Stimulated activated CD8-positive, alpha-beta memory T cell treated with anti-CD3 and anti-CD28 coated beads, Interleukin-4, amount 100 ng/mL, for 4 hours (primary cell): ENCODE measurements at places on chromosomes 4 and X.

DNA sequence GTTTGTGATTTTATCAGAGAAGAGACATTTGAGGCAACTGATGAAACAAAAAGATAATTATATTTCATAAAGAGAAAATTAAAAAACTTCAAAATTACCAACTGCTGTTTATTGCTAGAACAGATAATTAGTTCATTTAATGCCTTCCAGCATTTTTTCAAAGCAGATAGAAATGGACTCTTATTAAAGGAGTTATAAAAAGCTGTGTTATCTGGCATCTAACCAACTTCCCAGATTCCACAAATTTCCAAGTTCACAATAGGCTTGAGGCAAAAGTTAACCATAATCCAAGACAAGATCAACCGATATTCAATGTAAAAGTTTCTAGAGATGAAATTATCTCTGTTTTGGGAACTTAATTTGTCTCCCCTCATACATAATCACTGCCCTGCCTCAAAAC, 152.4 kb downstream of the TSPAN5 start:
- DNase-seq, result no peak

DNA sequence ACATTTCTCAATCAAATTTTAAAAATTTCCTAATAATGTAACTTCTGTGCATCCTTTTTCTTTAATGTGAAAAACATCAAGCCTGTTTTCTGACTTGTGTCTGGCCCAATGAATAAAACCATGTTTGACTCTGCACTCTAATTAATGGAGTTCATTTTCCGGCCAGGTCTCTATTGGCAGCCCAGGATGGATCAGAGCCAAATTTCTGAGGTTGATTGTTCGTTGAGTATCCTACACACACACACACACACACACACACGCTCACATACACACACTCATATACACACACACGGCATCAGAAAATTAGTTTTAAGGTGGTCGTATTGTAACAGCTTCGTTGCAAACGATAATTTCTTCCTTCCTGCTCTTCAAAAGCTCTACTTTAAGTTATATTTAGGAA, 28.9 kb upstream of the TLL1 start:
- no peak for DNase-seq

DNA sequence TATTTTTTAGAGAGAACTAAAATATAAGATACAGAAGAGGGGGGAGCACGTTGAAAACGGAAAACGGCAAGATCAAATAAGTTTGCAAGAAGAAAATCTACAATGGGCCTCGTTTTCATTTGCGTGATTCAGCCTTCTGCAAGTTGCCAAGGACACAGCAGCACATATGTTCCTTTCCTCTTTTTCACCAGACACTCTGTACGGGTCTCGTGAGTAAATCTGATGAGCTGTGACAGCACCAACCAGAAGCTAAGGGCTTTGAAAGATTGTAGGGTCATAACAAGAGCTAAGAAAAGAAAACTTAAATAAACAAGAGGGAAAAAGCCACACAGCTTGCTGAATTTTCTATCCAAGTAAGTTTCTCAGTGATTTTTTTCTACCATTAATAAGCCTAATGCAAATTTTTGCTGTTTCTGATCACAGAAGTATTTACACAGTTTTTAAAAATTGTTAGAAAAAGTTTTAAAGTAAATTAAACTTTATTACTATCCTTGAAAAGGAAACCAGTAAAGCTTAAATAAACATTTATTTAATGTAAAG, 63.4 kb downstream of the SCML2 start:
- DNase-seq, result no peak

- DNase-seq, result no peak
Measured at GRCh38 chr4:46491455-46491854, 101.5 kb upstream of the GABRA2 start.

- no peak for DNase-seq
Measured at GRCh38 chr4:185573651-185574199, 38.4 kb upstream of the PDLIM3 start.

DNA sequence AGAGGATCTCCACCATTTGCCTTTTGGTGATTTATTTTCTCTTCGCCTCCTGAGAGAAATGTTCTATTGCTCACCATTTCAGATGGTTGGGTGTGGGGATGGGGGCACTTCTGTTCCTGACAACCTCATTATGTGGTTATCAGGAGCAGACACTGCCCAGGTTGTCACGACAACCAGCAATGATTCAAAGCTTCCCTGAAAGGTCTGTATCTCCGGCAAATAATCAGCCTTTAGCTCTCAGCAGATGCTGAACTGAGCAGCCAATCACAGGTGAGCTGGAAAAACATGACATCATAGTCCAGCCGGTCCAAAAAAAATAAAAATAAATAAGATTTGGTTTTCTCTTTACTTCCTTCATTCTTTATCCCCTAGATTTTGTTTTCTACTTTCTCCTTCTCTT, 5.5 kb upstream of the PAK3 start:
- DNase-seq, result no peak

DNA sequence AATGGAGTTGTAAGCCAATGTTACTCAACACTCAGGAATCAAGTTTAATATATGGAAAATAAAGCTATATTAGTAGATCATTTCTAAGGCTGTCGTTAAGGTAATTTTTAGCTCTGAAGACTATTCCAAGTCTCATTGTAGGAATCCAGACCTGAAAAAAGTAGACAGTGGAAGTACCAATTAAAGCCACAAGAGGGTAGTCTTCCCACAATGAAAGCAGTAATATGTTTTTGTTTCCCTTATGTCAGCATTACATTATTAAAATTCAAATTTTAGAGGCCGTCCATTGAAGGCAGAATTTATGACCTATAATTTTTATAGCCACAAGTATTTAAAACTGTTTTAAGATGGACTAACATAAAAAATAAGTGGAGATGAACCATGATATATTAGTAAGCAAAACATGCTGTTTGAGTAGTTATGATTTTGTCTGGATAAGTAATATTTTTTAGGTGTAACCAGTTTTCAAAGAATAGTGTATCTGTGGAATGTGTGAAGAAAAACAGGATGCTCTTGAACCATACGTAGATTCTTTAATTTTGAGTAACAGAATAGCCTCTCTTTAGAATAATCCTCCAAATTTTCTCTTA, 372.6 kb upstream of the TECRL start:
- DNase-seq, result no peak

- DNase-seq, result no peak
Measured at GRCh38 chrX:119010491-119010890, 36.1 kb downstream of the LONRF3 start.

GRCh38 chr4:55409468-55410171, 13.9 kb downstream of the TMEM165 start:
- no peak for DNase-seq

- DNase-seq, result no peak
Measured at GRCh38 chr4:106624671-106625070, 256.1 kb upstream of the GIMD1 start.

DNA sequence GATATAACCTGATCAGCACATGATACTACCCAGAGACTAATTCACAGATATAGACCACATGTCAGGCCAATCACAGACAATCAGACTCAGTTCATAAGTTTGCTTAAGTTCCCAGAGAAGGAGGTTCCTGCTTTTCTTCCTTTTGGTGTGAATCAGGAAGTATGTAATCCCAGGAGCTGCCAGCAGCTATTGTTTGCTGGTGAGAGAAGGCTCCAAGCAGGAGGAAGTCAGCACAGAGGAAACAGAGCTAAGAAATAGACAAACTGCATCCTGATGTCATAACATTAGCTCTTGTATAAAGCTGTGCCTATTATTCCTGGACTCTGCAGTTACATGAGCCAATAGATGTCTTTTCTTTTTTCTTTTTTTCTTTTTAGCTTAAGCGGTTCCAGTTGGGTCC, 50.9 kb downstream of the UCHL1 start:
- DNase-seq, result no peak

DNA sequence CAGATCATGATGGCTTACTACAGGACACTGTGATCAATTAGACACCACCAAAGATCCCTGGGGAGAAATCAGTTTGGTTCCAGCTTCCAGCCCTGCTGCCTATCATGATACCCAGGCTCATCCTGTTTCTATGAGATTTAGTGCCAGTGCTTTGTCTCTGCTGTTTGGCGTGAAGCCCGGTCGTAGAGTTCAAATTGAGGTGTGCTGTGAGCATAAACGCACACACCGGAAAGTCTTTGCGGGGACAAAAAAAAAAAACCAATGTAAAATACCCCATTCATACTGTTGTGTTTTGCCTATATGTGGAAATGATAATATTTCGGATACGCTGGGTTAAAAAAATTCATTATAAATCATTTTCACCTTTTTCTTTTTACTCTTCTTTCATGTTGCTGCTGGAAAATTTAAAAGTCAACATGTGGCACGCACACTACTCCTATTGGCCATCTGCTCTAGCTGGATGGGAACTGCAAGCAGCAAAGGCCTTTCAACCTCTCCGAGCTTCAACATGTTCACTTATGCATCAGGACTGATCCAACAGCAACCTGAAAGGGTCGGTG, 607 bp upstream of the DKC1 start:
- no peak for DNase-seq

- DNase-seq, result no peak
Measured at GRCh38 chr4:6425336-6425735, 47.1 kb downstream of the PPP2R2C start.

DNA sequence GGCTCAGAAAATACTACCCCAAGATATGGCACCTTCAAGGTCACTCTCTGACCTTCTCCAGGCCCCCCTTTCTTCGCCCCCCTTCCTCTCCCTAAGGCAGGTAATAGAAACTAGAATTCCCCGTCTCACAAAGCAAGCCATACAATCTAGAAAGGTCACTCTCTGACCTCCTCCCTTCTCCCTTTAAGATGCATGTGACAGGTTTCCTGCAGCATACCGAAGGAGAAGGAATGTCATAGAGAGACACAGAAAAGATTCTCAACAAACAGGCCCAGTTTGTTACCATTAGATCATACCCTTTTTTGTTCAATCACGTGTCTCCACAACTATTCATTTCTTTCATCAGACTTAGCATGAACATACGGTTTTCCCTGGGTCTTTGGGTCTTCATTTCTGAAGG, 51.2 kb upstream of the RBMXL3 start:
- DNase-seq, result no peak

GRCh38 chr4:110087070-110087708, 111.2 kb downstream of the ELOVL6 start:
- DNase-seq, result no peak

DNA sequence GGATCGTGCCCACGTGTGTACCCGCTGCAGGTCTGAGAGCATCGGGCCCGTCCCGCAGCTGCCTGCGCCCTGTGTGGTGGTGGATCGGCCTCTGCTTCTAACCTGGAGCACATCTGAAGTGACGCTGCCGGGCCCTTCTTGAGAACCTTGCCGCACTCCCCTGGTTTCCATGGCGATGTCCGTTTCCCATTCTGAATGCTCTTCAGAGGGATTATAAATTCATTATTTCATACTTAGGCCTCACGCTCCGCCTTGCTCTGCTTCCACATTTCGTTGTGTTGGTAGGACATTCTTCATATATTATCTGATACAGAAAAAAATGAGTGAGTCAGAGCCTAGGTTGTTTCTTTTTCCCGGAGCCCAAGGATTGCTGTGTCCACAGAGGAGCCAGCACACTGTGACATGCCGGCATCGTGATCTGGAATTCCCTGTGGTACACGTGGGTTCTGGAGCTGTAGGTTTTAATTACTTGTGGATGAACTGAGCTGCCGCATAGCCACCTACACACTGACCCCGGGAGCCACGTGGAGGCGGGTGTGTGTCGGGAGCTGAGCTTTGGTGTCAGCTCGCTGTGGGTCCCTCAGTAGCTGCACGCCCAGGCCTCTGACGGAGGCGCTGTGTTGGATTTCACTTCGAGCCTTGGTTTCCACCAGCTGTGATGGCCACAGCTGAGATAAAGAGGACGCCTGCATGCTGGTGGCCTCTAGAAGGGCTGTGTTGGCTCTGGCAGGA, 63.4 kb downstream of the PSAPL1 start:
- DNase-seq, result no peak

DNA sequence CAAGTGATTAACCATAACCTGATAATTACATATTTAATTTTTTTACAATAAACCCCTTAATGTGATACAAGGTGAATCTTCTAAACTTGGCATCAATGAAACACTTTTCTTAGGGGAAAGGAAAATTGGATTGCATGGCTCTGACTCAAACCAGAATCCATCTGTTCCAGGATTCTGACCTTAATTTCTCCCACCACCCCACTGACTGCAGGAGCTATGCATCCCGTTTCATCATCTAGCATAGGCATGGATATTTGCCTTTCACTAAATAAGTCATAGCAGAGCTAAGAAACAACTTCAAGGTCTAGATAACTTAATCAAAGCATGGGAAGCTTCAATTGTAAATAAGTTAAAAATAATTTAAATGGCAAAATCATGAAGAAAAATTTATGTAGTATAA, 156.3 kb downstream of the BTC start:
- no peak for DNase-seq
